OCI-LY7 (cell line): ENCODE measurements at places on chromosomes 16 and 17.

- DNase-seq = peak; percentile 86
Measured at GRCh38 chr16:15777533-15778203, 79.2 kb downstream of the MYH11 start.

DNA sequence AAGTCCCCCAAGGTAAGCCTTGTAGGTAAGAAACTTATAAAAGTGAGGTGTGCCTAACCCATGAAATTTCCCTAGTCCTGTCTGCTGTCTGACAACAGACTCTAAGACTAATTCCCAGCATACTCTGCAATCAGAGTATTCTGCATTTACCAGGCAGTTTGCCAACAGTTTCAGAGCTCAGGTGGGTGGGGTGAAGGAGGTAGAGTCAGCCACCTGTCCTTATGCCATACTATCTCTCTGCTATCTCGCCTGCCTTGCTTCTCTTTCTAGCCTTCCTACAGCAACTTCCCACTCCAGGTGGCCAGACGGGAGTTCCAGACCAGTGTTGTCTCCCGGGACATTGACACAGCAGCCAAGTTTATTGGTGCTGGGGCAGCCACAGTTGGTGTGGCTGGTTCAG lies 2.3 kb downstream of the ATP5MC1 start:
- no peak for DNase-seq

DNA sequence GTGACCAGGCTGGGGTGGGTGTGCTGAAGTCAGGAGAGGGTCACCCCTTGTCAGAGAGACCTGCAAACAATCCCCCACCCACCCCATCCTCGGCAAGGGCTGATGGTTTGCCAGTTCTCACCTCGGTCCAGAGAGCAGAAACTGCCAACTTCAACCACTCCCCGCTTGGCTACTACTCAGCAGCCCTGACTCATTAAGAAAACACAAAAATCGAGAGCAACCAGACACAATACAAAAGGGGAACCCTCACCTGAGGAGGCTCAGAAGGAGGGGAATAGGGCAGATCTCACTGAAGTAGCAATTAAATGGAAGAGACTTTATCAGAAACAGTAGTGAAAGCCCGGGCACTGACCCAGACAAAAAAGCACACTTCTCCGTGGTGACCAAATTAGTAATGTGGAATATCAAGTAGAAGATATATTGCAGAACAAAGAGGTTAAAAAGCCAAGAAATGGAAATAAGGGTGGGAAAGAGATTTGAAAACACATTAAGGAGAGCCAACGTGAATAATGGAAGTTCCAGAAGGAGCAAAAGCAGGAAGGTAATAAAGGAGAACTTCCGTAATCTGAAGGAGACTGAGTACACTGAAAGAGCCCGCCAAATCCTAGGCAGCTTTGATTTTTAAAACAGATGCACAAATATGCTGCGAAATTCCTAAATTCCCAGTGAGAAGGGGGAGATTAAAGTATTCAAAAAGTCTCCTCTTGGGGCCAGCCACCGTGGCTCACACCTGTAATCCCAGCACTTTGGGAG lies 23.6 kb downstream of the CENPV start:
- DNase-seq = no peak

- no peak for DNase-seq
Measured at GRCh38 chr16:87126403-87127025, 190.7 kb downstream of the C16orf95 start.

- DNase-seq = no peak
Measured at GRCh38 chr16:972316-973002, 1.7 kb upstream of the LMF1 start.

- no peak for DNase-seq
Measured at GRCh38 chr17:68981288-68981687, 26.1 kb upstream of the ABCA8 start.

DNA sequence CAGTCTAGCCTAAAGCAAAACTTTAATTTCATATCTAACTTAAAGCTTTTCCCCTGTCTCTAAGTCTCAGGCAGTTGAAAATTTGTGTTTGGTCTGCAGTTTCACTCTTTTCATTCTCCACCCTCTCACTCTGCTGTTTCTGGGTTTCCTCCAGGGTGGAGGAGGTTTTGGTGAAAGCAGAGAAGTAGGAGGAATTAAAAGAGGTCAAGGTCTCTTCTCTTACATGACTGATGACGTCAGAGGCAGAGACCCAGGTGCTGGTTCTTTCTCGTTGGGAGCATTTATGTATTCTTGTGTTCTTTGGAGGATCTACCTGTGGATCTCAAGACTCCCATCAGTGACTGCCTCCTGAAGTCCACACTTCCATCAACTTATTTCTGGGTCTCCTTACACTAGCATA lies 2.4 kb upstream of the PSMD11 start:
- no peak for DNase-seq

- no peak for DNase-seq
Measured at GRCh38 chr16:51159865-51160264, 8.8 kb upstream of the SALL1 start.

GRCh38 chr17:72510351-72511016 lies 389.7 kb downstream of the SOX9 start:
- DNase-seq = peak; percentile 96

GRCh38 chr17:62975206-62975605 lies 9.2 kb downstream of the TANC2 start:
- no peak for DNase-seq

DNA sequence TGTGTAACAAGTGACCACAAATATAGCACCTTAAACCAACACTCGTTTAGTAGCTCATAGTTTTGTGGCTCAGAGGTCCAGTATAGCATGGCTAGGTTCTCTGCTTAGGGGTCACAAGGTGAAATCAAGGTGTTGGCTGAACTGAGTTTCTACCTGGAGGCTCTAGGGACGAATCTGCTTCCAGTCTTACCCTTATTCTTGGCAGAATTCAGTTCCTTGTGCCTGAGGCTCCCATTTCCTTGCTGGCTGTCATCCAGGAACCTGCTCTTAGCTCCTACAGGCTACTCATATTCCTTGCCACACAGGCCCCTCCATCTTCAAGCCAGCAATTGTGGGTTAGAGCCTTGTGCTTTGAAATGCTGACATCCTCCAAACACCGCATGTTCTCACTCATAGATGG lies 212.3 kb upstream of the CDH13 start:
- no peak for DNase-seq

DNA sequence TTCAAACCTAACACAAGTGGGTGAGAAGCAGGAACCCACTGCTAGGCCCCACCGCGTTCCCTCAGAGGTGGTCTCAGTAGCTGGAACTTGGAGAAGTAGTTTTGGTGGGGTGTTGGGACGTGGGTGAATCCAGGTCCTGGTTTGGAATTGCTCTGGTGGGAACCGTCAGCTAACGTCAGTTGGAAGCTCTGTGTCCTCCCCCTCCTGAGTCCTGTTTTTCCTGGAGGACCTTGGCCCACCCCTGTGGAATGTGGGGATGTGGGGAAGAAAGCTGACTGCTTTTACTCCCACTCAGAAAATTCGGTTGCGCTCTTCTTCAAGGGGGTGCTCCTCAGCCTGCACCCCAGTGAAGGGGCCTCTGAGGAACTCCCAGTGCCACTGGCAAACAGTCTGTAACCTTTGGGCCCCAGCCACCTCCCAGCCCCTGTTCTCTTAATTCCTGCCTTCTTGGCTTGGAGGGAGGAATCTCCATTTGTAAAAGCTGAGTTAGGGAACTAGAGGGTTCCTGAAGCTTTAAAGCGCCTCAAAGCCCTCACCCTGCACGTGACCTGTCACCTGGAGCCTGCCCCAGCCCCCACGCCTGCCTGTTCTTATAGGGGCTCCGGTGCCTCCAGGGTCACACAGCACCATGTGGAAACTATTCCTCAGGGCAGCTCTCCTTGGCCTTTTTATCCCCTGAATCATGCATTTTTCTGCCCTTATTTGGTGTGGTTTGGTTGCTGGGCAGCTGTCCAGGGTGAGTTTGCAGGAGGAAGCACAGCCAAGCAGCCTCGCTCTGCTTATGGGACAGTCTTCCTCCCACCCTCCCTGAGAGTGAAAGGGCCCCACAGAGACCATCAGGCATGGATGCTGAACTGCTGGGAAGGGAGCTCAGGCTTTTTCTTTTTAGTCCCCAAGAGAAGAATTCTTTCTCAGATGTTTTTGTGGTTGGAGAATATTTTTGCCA lies 16.2 kb upstream of the NAGLU start:
- DNase-seq = no peak

DNA sequence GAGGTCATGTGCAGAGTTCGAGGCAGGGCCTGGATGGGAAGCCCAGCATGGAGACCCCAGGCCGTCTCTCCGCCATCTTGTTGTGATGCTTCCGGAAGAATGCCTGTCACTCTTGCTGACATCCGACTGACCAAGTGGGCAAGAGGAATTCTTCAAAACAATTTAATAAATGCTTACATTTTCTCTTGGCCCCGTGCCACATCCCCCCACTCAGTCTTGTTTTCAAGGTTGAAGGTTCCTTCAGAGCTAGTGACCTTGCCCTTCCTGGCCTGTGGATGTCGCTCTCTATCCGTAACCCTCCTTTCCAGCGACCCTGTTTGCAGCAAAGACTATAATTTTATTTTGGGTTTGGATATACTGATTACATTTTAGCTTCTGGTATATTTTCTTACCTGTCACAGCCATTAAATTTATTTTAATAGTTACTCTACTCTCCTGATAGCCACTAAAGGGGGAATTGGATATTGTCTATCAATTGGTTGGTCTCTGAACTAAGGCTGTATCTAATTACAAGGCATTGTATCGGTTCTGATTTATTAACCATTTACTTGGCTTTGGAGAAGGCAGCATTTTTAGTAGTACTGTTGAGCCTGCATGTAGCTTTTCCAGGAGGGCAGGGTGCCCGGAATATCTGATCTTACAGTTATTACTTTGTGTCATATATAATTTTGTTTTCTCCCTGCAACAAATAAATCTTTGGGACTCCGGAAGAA lies 264.5 kb downstream of the WWOX start:
- no peak for DNase-seq

DNA sequence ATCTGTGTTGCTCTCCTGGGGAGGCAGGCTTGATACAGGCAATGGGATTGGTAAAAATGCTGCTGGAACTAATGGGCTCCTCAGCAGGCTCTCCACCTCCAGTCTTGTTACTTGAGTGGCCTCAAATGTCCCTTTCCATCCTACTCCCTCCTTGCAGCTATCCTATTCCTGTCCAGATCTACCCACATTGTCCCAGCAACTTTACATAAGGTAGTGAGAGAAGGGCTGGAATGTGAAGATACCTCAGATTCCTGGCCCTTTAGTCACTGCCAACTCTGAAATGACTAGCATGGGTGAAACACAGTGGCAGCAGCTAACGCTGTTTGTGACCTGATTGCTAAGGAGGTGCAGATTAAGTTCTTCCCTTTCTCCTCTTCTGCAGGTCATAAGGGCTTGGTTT lies 210.1 kb upstream of the HS3ST4 start:
- DNase-seq = no peak

GRCh38 chr17:61639818-61640217 lies 48.8 kb upstream of the NACA2 start:
- no peak for DNase-seq

GRCh38 chr16:67528870-67529581 lies 397 bp downstream of the RIPOR1 start:
- DNase-seq = peak; percentile 17

- peak; percentile 18 for DNase-seq
Measured at GRCh38 chr17:29588017-29588561, 1.4 kb downstream of the GIT1 start.

DNA sequence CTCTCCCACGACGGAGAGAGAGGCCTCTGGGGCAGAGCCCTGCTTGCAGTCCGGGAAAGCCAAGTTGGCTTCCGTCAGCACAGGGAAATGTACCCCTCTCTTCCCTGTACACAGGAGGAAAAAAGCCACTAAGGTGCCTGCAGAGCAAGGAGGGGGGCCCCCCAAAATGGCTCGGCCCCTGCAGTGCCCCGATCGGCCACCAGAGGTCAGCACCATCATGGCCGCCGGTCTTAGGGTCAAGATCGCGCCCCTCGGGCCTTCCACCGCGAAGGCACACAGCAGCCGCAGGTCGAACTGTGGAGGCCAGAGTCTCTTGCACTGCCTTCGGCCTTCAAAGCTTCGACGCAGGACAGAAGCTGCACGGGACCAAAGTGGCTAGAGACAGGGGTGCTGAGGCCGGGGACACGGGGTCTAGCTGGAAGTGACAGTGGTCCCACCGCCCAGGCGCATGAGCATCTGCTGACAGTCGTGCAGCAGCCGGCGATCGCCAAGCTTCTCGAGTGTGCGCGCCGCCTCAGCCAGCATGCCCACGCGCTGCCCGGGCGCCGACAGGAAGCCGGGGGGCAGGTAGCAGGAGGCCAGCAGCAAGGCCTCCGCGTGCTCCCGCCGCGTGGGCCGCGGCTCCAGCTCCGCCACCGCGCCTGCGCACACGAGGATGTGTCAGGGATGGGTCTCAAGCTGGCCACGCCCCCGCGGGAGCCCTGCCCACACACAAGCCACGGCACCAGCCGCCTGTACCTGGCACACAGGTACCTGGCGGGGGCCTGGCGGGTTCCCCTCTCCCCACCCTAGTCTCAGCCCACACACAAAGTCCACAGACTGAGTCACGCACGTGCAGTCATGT lies 24.4 kb downstream of the SREBF1 start:
- DNase-seq = peak; percentile 60

GRCh38 chr17:61018938-61019337 lies 341.3 kb downstream of the BCAS3 start:
- no peak for DNase-seq

DNA sequence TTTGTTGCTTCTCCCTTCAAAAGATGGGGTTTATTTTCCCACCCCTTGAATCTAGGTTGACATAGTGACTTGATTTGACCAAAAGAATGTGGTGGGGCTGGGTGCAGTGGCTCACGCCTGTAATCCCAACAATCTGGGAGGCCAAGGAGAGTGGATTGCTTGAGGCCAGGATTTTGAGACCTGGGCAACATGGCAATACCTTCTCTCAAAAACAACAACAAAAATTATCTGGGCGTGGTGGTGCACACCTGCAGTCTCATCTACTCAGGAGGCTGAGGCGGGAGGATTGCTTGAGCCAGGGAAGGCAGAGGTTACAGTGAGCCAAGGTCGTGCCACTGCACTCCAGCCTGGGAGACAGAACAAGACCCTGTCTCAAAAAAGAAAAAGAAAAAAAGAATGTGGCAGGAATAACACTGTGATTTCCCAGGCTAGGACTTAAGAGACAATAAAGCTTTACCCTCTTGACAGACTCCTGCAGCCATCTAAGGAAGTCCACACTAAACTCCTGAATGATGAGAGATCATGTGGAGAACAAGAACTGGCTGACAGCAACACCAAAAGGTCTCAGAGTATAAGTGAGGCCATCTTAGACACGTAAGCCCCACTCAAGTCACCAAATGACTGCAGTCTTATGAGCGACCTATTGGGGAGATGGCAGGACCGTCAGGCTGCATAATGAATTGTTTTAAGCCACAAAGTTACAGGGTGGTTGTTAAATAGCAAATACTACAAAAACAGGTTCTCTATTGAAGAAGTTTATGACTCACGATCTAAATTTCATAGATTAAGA lies 37.0 kb downstream of the FBXL20 start:
- DNase-seq = no peak

GRCh38 chr16:50879873-50880695 lies 138.2 kb downstream of the CYLD start:
- no peak for DNase-seq

- DNase-seq = peak; percentile 39
Measured at GRCh38 chr17:34252095-34252443, 3.0 kb upstream of the CCL2 start.

DNA sequence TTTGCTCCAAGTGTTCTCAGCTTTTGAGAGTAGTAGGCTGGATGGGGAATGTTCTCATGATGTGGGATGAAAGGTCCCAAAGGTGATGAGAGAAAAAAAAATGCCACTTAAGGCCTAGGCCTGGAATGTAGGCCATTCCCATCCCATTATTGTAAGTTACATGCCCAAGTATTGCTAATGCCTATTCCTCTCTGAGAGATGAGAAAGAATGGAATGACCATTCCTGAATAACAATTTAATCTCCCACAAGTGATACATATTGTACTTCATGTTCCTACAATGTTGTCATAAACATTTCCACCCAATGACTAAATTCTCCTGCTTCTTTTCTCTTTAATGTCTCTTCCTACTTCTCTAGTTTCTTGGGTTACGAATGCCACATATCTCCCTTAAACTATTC lies 102.8 kb upstream of the KCNJ16 start:
- DNase-seq = no peak
